Stomach (tissue), 19 donors: ENCODE measurements at places on chromosomes 3 and 15. TPM values are rescaled to one million over a fixed set of nuclear protein-coding genes. Genes with fewer than 3 reads are reported as not detected.

DNA sequence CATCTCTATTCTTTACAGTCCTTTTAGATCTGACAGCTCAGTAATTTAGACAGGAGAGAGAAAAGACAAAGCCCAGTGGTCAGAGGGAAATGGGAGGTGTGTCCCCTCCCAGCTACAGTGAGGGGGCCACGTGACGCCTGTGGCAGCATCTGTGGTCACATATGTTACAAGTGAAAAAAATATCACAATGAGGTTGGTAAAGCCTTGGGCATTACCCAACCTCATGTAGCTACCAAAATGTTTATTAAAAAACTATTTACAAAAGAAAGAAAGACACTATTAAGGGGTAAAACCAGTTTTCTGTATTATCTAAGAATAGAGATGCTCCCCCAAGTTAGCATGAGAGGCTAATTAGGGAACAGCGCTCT, 42.9 kb upstream of the PLCL2 start:
- no peaks in the 10 kb centered on the region for H3K36me3 ChIP-seq
- peaks cover 21% of the 10 kb centered on the region for H3K4me1 ChIP-seq
- peak overlapping the region; percentile 68 for H3K27ac ChIP-seq
- DNase-seq: peak; percentile 43
- H3K27me3 ChIP-seq: no peaks in the 10 kb centered on the region

DNA sequence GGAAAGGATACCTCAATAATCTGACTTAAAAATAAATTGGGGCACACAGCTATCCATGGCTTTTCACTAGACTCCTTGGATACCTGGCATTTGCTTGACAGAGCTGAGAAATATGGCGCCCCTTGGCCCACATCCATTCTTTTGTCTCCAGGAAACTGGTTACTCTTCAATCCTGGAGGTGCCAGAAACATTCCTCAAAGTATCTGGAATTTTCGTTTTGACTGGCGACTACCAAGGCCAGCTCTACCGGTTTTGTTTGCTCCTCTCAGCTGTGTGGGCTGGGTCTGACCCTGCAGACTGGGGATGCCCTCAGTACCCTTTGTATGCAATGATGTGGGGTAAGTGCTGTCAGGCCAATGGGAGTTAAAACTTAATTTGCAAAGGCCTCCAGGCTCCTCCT, 27.0 kb downstream of the KATNBL1 start:
- no peak overlapping the region for H3K27ac ChIP-seq
- H3K27me3 ChIP-seq: no peaks in the 10 kb centered on the region
- H3K36me3 ChIP-seq: no peaks in the 10 kb centered on the region
- H3K4me1 ChIP-seq: peaks cover 6% of the 10 kb centered on the region
- H3K4me3 ChIP-seq: no peak overlapping the region
- no peak for DNase-seq

- no peak overlapping the region for H3K27ac ChIP-seq
- no peak overlapping the region for H3K4me3 ChIP-seq
- H3K4me1 ChIP-seq: peaks cover 15% of the 10 kb centered on the region
- peaks cover 38% of the 10 kb centered on the region for H3K27me3 ChIP-seq
These were observed 1.8 kb upstream of the SCN5A start for GRCh38 chr3:38651153-38651789.

- H3K4me3 ChIP-seq: no peak overlapping the region
- no peak for DNase-seq
- H3K36me3 ChIP-seq: no peaks in the 10 kb centered on the region
- no peaks in the 10 kb centered on the region for H3K4me1 ChIP-seq
- no peak overlapping the region for H3K27ac ChIP-seq
- no peaks in the 10 kb centered on the region for H3K27me3 ChIP-seq
These were observed 183.5 kb upstream of the PRICKLE2 start for GRCh38 chr3:64408770-64409169.

Gene ACTRT3
- total RNA-seq: 2.2 TPM

DNA sequence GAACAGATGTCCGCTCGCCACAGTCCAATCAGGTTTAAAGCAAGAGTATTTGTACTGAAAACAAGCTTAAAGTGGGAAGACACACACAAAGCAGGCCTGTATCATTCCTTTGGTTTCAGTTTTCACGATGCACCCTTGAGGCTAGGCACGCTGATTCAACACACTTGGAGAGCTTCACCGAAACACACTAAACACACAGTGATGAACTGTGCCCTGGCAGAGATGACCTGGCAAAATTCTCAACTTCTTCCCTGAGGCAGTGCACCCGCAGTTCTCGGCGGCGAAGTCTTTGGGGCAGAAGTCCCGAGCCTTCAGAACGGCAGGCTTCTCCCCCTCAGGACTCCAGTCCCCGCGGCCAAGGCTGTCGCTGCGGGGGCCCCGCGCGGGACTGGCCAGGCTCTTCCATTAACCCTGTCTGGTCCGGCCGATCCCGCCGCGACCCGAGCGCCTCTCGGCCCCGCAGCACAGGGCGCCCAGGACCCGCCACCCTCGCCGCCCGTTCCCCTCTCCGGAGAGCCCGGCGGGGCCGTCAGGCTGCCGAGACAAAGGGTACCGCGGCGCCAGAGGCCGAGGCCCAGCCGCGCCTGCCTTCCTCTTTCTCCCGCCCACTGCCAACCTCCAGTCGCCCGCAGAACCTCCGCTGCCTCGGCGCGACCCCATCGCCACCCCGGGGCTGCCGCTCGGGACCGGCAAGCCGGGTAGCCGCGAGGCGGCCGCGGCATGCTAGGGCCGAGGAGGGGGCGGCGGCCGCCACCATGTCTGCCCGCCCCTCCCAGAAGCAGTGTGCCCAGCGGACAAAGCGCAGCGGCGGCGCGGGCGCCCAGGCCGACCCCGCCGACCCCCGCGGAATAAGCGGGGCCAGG, 792 bp downstream of the GABPB1 start:
- H3K36me3 ChIP-seq: peaks cover 6% of the 10 kb centered on the region
- DNase-seq: peak; percentile 89
- H3K27ac ChIP-seq: peak overlapping the region; percentile 100
- peak overlapping the region; percentile 99 for H3K4me3 ChIP-seq
- no peaks in the 10 kb centered on the region for H3K27me3 ChIP-seq
